Cortex of kidney (tissue), 1 donor: ENCODE measurements at places on chromosomes 7 and 10.

GRCh38 chr7:155094636-155095135 is 24.6 kb downstream of the HTR5A start:
- no peak for DNase-seq

DNA sequence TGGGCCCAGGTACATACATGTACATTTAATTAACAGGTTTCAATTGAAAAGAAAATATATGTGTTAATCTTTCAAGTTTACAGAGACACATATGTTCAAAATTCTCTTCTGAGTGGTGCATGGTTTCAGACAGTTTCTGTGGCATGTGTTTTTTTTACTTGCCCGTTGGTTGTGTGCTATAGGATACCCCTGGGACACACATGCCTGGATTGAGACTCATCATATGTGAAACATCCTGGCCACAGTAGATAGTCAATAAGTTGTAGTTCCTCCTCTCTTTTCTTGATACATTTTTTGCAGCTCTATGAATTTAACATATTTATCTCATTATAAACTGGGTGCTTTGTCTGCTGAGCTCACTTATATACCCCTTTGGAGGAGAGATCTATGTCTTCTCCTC is 207.8 kb upstream of the CTBP2 start:
- DNase-seq = no peak

- DNase-seq = no peak
These were observed 149.4 kb upstream of the MKI67 start for GRCh38 chr10:128275388-128276177.

GRCh38 chr7:20165146-20165510 is 52.1 kb downstream of the MACC1 start:
- no peak for DNase-seq

DNA sequence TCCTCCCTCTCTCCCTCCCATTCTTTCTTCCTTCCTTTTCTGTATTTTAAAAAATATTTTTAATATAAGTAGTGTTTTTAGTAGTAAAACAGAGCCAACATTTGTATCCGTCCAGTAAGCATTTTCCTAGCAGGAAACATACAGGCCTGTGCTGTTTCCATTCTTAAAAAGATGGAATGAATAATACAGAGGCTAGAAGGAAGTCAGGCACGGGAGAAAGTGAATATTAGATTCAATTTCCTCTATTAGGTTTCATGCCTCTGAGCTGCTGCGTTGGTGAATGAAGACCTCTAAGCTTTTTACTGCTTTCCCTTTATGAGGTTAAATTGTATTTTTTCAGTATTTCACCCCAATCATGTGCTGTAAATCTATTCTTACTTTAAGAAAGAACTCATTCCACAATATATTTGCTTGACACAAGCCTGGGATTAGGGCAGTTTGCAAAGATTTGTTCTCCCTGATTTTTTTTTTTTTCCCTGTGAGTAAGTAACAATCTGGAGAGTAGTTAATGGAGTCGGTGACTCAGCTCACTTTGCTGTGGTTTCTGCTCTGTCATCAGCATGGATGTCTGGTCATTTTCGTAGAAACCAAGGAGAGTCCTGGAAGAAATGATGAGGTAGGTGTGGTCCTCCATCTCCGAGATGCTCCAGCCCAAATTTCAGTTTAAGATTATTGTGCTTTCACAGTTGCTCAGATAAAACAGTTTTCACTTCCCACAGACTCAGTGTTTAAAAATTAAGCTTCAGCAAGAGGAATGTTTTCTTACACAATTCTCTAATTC is 76.1 kb upstream of the PITRM1 start:
- no peak for DNase-seq

DNA sequence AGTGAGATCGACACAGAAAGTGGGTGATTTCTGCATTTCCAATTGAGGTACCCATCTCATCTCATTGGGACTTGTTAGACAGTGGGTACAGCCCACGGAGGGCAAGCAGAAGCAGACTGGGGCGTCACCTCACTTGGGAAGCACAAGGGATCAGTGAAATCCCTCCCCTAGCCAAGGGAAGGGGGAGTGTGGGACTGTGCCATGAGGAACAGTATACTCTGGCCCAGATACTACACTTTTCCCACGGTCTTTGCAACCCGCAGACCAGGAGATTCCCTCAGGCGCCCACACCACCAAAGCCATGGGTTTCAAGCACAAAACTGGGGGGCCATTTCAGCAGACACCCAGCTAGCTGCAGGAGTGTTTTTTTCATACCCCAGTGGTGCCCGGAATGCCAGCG is 99.8 kb downstream of the ODAD2 start:
- DNase-seq = no peak

DNA sequence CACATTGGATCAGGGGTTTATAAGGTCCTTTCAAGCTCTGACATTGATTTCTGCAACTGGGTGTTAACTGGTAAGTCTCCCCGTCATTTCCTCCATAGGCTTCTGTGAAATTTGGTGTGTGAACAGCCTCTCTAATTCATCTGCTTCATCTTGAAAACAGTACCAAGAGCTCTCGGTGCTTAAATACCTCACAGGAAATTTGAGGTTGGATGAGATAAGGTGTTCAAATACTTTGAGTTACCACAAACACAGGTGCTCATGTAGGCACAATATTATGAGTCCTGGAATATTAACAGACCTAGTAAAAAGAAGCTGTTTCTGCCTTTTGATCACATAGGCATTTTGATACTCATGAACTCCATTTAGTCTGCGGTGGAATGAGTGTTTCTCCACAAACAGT is 85.2 kb downstream of the RTKN2 start:
- no peak for DNase-seq

GRCh38 chr7:92648067-92648466 is 57.9 kb upstream of the FAM133B start:
- no peak for DNase-seq

- no peak for DNase-seq
These were observed 16.4 kb upstream of the PRKG1 start for GRCh38 chr10:51057925-51058324.
